ENCODE measurements at places on chromosomes 7 and 10.

DNA sequence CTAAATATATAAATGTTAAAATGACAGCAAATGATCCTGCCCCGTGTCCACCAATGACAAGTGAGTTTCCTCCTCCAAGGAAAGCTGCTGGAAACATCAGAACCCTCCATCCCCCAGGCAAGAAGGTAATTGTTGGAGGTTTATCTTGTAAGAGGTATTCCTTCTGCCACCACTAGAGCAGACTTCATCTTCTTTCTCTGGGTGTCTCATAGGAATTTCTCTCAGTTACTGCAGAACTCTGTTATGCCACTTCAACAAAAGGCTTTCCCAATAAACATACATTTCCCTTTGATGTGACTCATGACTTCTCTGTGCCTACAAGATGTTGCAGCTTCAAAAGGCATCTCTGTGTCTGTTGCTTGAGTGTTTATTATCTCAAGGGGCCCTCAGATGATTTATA lies 279.1 kb downstream of the BMPER start:
- DNase-seq, result no peak

DNA sequence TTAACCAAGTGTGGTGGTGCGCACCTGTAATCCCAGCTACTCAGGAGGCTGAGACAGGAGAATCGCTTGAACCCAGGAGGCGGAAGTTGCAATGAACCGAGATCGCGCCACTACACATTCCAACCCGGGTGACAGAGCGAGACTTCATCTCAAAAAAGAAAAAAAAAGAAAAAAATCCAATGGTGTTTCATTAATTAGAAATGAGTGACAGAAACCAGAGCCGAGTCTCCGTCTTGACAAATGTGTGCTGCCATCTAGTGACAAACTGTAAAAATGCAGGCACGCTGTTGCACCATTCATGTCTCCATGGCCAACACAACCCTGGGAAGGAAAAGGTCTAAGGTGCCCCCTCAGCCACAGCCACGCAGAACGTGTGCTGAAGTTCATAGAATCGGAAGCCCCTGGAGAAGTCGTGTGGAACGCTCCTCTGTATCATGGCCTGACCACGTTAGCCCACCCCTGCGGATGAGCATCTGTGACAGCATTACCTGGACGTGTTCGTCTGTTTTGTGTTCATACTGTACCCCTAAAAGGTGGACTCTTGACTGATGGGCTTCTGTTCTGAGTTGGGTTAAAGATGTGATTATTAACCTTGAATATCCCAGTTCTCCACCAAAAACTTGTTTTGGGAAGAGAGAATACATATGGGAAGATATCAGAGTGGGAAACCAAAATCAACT lies 94.9 kb downstream of the LYZL2 start:
- DNase-seq, result peak; percentile 60

- no peak for DNase-seq
These were observed 401.9 kb upstream of the PHF14 start for GRCh38 chr7:10571759-10572158.

- no peak for DNase-seq
These were observed 368.4 kb downstream of the TFEC start for GRCh38 chr7:115662120-115662519.

DNA sequence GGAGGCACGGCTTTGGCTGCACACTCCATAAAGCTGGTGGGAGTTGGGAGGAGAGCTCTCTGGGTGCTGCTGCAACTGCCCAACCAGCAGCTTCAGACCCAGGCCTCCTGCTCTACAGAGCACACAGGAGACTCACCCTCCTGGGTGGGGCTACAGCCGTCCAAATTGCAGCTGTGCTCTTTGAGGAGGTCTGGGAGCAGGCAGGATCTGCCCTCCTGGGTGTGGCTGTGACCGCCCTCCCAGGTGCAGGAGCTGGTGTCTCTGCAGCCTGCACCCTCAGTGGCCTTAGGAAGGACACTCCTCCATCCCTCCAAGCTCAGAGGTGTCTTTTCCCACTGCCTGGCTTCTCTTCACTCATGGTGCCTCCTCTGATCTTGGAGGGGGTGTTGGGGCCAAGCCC lies 20.0 kb upstream of the PRF1 start:
- no peak for DNase-seq

- DNase-seq, result peak; percentile 65
These were observed 291.2 kb downstream of the HGF start for GRCh38 chr7:81478664-81479063.

GRCh38 chr7:117975476-117975875 lies 102.2 kb upstream of the CTTNBP2 start:
- no peak for DNase-seq

DNA sequence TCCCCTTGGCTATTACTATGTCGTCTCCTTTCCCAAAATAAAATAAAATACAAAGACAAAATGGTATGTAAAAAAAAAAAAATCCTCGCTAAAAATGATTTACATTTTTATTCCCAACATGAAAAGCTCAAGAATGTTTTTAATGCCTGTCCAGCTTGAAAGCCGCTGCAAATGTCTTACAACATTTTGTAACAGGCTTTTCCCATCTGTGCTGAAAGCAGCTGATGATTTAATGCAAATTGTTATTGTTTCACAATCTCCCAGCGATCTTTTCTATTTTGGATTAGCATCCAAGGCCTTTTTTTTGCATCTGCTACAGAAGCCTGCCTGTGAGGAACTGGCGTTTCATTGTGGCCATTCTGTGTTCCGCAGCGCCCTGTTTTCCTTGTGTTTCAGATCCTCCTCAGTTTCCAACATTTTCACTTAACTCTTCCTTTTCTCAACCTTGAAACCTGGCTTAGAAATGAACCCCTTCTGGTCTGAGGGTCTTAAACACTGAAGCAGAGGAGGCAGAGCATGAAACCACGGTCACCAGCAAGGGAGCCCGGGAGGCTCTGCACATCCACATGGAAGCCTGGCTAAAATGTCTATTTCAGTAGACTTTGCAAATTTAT lies 712.1 kb downstream of the PARD3 start:
- DNase-seq, result no peak

DNA sequence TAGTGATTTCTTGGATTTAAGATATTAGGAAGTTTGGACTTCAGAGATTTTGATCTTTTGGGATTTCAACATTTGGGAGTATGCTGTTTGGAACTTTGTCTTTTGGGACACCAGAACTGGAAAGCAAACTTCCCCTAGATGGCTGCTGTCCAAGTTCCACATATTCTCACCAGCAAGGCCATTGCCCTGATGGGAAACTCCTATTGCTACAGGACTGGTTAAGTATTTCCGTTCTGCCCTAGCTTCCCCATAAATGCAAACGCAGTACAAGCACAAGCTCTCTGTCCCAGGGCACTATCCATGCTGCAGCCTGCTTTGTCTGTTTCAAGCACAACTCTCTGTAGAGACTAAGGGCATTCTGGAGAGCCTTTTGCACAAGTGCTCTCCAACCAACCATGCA lies 79.3 kb upstream of the SLC25A13 start:
- DNase-seq, result no peak

GRCh38 chr10:130545122-130545521 lies 408.9 kb downstream of the GLRX3 start:
- DNase-seq, result no peak
